H54 (cell line): ENCODE measurements at places on chromosomes 5 and 9.

DNA sequence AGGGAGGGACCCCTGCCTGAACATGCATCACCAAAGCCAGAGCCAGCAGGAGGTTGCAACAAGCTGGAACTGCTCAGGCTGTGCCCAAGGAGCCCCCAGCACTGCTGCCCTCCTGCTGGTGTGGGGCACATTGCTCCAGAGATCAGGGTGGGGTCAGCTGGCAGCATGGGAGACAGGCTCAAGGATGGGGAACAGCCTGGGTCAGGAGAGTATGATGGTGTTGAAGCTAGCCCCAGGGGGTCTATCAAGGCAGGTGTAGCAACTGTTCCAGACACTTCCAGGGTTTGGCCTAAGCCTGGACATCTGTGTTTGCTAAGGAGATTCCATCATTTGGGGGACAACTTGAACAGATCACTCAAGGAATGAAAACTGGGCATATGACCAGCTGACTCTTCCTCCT is 133.1 kb downstream of the ATPSCKMT start:
- no peak for DNase-seq

DNA sequence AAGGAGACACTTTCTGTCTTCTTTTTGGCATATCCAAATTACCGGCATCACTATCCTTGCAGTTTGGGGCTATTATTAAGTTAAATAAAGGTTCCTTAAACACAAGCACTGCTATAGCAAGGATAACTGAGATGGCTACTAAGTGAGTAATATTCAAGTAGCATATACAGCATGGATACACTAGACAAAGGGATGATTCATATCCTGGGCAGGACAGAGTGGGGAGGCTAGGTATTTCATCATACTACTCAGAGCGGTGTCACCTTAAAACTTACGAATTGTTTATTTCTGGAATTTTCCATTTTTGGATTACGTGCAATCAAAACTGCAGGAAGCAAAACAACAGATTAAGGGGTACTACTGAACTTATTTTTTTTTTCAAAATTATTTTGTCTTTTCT is 54.1 kb downstream of the FER start:
- DNase-seq = peak; percentile 4

DNA sequence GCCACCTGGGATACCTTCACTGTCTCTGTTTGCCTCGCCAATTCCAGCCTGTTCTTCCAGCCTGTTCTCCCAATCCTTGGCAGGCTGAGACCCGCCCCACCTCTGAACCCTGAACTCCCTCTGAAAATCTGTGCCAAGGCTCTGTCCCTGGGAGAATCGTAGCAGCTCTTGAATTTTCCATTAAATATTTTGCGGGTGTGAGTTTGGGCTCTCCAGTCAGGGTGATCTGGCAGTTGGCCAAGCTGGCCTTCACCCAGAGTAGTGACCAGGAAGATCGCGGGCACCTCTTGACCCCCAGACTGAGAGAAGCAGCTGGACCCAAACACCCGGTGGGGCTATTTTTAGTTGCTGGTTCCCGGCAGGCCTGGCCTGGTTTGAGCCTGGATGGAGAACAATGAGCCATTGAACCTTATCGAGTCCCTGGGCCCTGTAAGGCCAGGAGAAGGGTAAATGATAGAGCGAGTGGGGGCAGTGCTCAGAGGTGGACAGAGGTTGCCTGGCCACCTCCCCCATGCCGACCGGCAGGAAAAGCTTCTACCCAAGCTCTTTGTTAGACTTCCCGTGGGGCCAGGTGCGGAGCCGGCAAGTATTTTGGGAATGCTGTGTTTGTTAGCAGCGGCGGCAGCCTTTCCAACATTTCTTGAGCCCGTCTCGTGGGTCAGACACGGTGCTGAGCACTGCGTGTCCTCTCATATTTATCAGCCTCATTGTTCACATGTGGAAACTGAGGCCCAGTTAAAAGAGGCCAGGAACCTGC is 146.2 kb downstream of the RGS3 start:
- DNase-seq = no peak

DNA sequence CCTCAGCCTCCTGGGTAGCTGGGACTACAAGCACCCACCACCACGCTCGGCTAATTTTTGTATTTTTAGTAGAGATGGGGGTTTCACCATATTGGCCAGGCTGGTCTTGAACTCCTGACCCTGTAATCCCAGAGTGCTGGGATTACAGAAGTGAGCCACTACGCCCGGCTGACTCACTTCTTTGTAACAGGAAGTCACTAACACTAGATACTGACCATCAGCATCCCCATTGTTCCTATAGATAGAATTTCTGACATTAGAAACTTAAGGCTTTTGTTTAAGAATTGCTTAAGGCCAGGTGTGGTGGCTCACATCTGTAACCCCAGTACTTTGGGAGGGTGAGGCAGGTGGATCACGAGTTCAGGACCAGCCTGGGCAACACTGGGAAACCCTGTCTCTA is 42.2 kb downstream of the LEAP2 start:
- no peak for DNase-seq

- DNase-seq = no peak
These were observed 607.2 kb downstream of the EFNA5 start for GRCh38 chr5:107063511-107063910.
